A673 (cell line): ENCODE measurements at places on chromosomes 13 and 19.

- peaks cover 6% of the 10 kb centered on the region for H3K4me1 ChIP-seq
- H3K27ac ChIP-seq = no peak overlapping the region
- H3K4me3 ChIP-seq = no peak overlapping the region
- no peaks in the 10 kb centered on the region for H3K36me3 ChIP-seq
- no peaks in the 10 kb centered on the region for H3K27me3 ChIP-seq
- no peak for DNase-seq
Observed at GRCh38 chr19:55493052-55493644, 4.9 kb downstream of the SSC5D start.

- H3K4me1 ChIP-seq = peaks cover 9% of the 10 kb centered on the region
- H3K36me3 ChIP-seq = no peaks in the 10 kb centered on the region
- H3K27me3 ChIP-seq = no peaks in the 10 kb centered on the region
- H3K27ac ChIP-seq = no peak overlapping the region
Observed at GRCh38 chr13:24182703-24183081, 22.2 kb downstream of the SPATA13 start.

- DNase-seq = no peak
- H3K4me3 ChIP-seq = no peak overlapping the region
- H3K27ac ChIP-seq = no peak overlapping the region
- no peaks in the 10 kb centered on the region for H3K36me3 ChIP-seq
Observed at GRCh38 chr13:113126265-113127150, 3.9 kb downstream of the F10 start.

DNA sequence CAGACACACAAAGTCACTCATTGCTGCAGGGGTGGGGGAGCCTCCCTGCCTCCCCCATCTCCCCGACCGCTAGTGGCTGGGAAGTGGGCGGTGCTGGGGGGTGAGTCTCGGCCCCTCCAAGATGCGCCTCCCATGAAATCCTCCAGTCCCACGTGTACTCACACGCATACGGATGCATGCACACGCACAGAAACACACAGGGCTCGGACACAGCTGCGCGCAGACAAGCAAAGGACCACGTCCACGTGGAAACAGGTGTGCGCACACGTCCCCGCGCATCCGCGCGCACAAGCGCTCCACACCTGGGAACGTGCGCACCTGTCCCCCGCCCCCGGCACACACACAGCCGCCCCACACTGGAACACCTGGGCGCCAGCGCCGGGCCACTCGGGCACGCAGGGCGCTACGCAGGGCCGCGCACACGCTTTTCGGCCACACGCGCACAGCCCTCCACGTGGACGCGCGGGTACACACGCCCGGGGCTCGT is 687 bp downstream of the MATK start:
- no peaks in the 10 kb centered on the region for H3K4me1 ChIP-seq
- H3K4me3 ChIP-seq = peak overlapping the region; percentile 66
- H3K36me3 ChIP-seq = no peaks in the 10 kb centered on the region
- no peaks in the 10 kb centered on the region for H3K27me3 ChIP-seq

GRCh38 chr13:21364357-21364756 is 94.7 kb downstream of the ZDHHC20 start:
- no peak overlapping the region for H3K27ac ChIP-seq
- H3K36me3 ChIP-seq = no peaks in the 10 kb centered on the region
- DNase-seq = no peak

GRCh38 chr13:27044837-27045570 is 126.6 kb downstream of the USP12 start:
- H3K4me3 ChIP-seq = no peak overlapping the region
- no peak overlapping the region for H3K27ac ChIP-seq
- no peaks in the 10 kb centered on the region for H3K27me3 ChIP-seq
- H3K4me1 ChIP-seq = peaks cover 6% of the 10 kb centered on the region
- no peaks in the 10 kb centered on the region for H3K36me3 ChIP-seq
- DNase-seq = no peak

DNA sequence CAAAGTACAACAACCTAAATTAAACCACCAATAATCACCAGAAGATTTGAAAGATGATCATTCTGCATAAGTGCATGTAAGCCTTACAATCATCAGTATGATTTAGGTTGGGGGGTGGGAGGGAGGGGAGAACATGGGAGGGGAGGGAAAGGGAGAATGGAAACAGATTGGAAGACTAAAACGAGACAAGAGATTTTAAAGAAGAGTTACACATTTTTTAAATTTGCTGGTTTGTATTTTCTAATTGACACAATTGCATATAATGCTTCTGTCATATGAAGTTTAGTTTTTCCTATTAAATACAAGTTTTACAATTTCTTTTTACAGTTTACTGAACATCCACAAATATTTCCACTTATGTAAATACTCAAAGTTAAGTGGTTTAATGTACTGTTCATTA is 2118.9 kb downstream of the PCDH9 start:
- DNase-seq = no peak
- no peak overlapping the region for H3K4me3 ChIP-seq
- no peaks in the 10 kb centered on the region for H3K36me3 ChIP-seq
- H3K27ac ChIP-seq = no peak overlapping the region

- DNase-seq = no peak
- no peaks in the 10 kb centered on the region for H3K27me3 ChIP-seq
- H3K4me3 ChIP-seq = no peak overlapping the region
- H3K36me3 ChIP-seq = no peaks in the 10 kb centered on the region
- peaks cover 19% of the 10 kb centered on the region for H3K4me1 ChIP-seq
Observed at GRCh38 chr13:50153401-50153800, 138.2 kb downstream of the KCNRG start.

DNA sequence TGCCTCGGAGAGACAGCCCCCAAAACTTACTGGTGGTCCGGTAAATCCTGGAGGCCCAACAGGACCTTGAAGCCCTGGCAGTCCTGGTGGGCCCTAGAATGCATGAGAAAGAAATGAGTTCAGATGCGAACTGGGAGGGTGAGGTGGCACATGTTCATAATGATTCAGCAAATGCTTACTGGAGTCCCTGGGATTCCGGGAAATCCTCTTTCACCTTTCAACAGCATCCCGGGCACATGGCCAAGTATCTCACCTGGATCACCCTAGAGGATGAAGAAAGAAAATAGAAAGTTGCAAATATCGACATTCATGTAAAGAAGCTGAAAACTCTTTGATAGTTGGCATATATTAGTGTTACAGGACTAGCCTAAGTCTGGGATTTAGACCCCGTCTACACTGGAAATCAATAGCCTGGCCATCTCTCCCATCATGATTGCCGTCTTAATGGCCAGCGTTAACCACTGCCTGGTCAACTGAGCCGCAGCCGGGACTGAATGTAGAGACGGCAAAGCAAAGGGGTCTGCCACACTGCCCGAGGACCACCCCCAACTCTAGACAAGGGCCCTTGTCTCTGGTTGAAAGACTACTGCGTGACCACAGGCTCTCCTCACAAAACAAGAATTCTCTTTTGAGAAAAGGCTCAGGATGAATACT is 96.9 kb downstream of the COL4A1 start:
- H3K4me3 ChIP-seq = no peak overlapping the region
- H3K4me1 ChIP-seq = no peaks in the 10 kb centered on the region
- H3K27me3 ChIP-seq = no peaks in the 10 kb centered on the region
- no peak overlapping the region for H3K27ac ChIP-seq
- H3K36me3 ChIP-seq = peaks cover 10% of the 10 kb centered on the region
- DNase-seq = no peak

DNA sequence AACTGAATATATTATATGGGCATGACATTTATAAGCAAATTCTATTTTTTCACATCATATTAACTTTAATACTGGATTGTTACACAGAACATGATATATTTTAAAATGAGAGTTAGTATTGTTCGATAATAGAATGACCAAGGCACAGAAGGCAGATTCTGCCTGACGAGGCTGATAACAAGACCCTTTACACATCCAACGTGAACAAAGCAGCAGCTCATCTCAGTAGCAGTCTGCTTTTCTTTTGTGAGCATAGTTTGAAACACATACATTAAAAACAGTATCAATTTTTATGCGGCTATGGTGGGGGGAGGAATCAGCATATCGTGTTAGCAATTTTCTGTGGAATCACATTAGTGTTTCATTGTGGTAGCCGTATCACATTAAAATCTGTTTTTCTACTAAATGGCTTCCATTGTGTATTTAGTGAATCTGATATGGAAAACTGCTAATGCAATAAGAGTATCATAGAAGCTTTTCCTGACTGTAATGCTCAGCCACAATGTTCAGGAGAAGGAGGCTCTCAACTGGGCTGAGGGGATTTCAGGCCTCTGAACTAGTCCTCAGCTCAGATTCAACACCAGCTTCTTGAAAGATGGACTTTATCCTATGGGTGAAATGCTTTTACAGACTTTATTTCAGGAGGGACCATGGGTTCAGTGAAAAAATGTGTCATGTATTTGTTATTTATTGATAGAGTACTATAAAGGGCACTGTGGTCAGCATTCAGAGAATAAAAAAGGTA is 4.0 kb downstream of the SMAD9 start:
- H3K4me1 ChIP-seq = peaks cover 65% of the 10 kb centered on the region
- no peak for DNase-seq
- H3K27me3 ChIP-seq = no peaks in the 10 kb centered on the region
- H3K27ac ChIP-seq = peak overlapping the region; percentile 73
- no peaks in the 10 kb centered on the region for H3K36me3 ChIP-seq

DNA sequence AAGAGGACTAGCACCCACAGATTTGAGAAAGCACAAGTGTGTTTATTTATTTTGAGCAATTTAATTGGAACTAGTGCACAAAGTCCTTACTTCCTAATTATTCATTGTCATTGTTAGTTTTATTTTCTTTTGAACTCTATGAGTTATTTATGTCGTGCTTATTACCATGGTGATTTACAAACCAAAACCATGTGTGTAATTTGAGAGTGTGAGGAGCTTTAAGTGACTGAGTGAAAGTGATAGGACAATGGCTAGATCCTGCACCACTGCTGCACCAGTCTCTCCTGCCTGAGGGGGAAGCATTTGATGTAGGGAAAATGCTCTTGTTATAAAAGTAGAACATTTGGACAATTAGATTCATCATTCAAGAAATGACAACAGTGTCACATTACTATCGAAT is 172.3 kb upstream of the KLF12 start:
- H3K4me3 ChIP-seq = no peak overlapping the region
- H3K4me1 ChIP-seq = peaks cover 4% of the 10 kb centered on the region
- no peak overlapping the region for H3K27ac ChIP-seq
- no peaks in the 10 kb centered on the region for H3K27me3 ChIP-seq
- no peaks in the 10 kb centered on the region for H3K36me3 ChIP-seq

- no peak for DNase-seq
- no peaks in the 10 kb centered on the region for H3K36me3 ChIP-seq
- no peaks in the 10 kb centered on the region for H3K27me3 ChIP-seq
- H3K27ac ChIP-seq = no peak overlapping the region
Observed at GRCh38 chr19:38448225-38448624, 14.7 kb downstream of the RYR1 start.

- H3K4me1 ChIP-seq = no peaks in the 10 kb centered on the region
- H3K27me3 ChIP-seq = no peaks in the 10 kb centered on the region
- H3K27ac ChIP-seq = no peak overlapping the region
Observed at GRCh38 chr13:113601166-113602070, 16.9 kb downstream of the TFDP1 start.

DNA sequence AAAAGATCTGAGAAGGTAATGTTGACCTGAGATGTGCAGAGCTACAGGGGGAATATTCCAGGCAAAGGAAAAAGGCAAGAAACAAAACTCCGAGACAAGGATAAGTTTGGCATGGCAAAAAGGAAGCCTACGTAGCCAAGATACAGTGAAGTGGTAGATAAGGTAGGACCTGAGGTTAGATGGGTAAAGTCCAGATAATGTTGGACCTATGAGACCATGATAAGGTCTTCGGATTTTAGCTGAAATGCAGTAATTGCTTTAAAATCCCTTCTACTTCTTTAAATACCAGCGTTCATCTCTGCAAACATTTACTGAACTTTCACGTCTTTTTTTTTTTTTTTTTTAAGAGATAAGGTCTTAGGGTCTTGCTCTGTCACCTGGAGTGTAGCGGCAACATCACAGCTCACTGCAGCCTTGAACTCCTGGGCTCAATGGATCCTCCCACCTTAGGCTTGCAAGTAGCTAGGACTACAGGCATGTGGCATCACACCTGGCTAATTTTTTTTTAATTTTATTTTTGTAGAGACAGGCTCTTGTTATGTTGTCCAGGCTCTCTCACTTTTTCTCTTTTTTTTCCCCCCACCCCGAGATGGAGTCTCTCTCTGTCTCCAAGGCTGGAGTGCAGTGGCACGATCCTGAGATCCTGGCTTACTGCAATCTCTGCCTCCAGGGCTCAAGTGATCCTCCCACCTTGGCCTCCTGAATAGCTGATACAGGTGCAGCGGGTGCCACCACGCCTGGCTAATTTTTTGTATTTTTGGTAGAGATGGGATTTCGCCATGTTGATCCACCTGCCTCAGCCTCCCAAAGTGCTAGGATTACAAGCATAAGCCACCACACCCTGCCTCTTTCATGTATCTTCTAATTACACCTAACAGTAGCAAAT is 4.2 kb upstream of the WBP4 start:
- DNase-seq = no peak
- no peaks in the 10 kb centered on the region for H3K27me3 ChIP-seq
- no peaks in the 10 kb centered on the region for H3K36me3 ChIP-seq
- no peak overlapping the region for H3K4me3 ChIP-seq
- H3K4me1 ChIP-seq = peaks cover 14% of the 10 kb centered on the region

DNA sequence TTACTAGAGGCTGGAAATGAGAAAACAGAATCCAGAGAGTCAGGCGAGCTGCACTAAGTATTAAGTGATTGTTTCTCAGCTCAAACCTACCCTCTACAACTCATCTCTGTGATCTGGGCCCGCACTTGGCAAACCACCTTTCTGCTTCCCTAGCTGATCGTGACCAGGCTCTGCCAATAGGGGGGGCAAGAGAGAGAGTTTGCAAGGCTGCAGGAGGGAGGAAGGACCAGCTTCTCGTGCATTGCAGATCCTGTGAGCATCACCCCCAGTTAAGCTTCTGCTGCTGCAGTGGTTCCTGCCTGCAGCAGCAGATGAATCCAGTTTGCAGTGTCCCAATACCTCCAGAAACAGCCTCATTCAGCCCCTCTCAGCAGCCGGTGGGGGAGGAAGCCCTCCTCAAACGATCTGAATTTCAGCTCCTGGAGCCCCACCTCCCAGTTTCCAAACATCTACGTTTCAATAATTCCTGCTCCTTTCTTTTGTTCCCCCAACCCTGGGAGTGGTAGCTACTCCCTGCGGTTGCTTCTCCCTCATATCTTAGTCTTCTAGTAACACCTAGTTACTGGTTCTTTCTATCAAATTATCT is 20.0 kb downstream of the XRCC1 start:
- peaks cover 26% of the 10 kb centered on the region for H3K4me1 ChIP-seq
- H3K27me3 ChIP-seq = no peaks in the 10 kb centered on the region
- peak; percentile 88 for DNase-seq
- no peak overlapping the region for H3K4me3 ChIP-seq
- H3K27ac ChIP-seq = peak overlapping the region; percentile 70

- no peak overlapping the region for H3K4me3 ChIP-seq
- H3K4me1 ChIP-seq = no peaks in the 10 kb centered on the region
- H3K27me3 ChIP-seq = no peaks in the 10 kb centered on the region
- no peak overlapping the region for H3K27ac ChIP-seq
- no peaks in the 10 kb centered on the region for H3K36me3 ChIP-seq
- no peak for DNase-seq
Observed at GRCh38 chr19:29796173-29796573, 15.6 kb upstream of the CCNE1 start.

- H3K27me3 ChIP-seq = no peaks in the 10 kb centered on the region
- peaks cover 45% of the 10 kb centered on the region for H3K36me3 ChIP-seq
- DNase-seq = peak; percentile 67
- H3K27ac ChIP-seq = no peak overlapping the region
Observed at GRCh38 chr19:19053508-19054314, 10.1 kb upstream of the SLC25A42 start.

- H3K27ac ChIP-seq = no peak within 1 kb of the TSS
- H3K27me3 ChIP-seq = no peaks in the 10 kb centered on the region
- H3K4me3 ChIP-seq = no peak within 1 kb of the TSS
- no peak for DNase-seq
Observed at GRCh38 chr19:38303517-38304351, at the start of gene C19orf33. Gene C19orf33, plus strand, starts transcription at chr19:38304251. Its CDS starts 11 bp downstream, at chr19:38304262.
